ENCODE measurements at places on chromosomes 7 and 10. TPM values are rescaled to one million over a fixed set of nuclear protein-coding genes. Genes with fewer than 3 reads are reported as not detected.

Gene STK32C
- 10.7 TPM for total RNA-seq

Gene ZRANB1
- total RNA-seq = 8.2 TPM

Gene CCL24
- total RNA-seq = not detected

Gene CPN1
- 0.10 TPM for total RNA-seq

Gene CALHM3
- 0.16 TPM for total RNA-seq

Gene SORCS1
- total RNA-seq = 0.15 TPM

Gene PNLIPRP3
- total RNA-seq = not detected

Gene PPP1R9A
- total RNA-seq = not detected

DNA sequence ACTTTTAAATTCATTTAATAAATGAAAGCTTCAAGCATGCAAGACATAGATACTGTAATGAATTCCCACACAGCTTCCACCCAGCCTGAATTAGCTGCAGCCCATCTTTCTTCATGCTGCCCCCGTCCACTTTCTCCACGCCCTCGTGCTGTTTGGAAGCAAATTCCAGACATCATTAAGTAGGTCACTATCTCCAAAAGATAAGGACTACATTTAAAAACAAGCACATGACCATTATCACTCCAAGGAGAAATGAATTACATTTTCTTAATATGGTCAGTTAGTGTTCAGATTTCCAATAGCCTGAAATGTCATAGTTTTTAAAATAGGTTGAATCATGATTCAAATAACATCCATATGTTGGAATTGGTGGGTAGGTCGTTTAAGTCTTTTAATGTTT, 24.3 kb downstream of the LMTK2 start:
- peaks cover 26% of the 10 kb centered on the region for H3K4me1 ChIP-seq
- no peak overlapping the region for H3K27ac ChIP-seq
- H3K4me3 ChIP-seq = no peak overlapping the region
- no peaks in the 10 kb centered on the region for H3K36me3 ChIP-seq
- DNase-seq = no peak

DNA sequence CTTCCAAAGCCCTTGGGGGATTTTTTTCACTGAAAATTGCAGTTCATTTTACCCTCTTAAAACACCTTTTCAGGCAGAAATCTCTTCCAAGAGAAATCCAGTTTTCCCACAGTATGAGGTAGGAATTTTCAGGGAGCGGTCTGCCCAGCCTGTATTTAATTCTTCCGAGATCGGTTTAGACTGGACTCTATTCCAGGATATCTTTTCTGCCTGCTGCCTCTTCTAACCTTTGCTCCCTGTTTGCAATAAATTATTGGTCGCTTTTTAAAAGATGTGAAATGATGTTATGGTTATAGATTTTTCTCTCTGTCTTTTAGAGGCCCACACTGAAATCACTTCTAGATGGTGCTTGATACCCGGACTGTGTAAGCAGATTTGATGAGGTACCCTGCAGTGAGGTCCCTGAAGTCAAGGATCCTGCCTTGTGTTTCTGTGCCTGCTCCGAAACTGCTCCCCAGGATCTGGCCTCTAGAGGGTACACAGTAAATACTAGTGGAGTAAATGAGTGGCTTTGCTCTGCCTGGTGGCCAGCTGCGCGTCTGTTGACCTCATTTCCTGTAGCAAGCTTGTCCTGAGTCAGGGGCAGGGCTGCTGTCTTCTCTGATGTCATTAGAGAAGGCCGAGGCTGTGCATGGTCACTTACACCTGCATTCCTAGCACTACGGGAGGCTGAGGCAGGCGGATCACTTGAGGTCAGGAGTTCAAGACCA, 191.6 kb downstream of the FANK1 start:
- no peaks in the 10 kb centered on the region for H3K27me3 ChIP-seq
- no peak for DNase-seq
- no peaks in the 10 kb centered on the region for H3K4me1 ChIP-seq
- H3K4me3 ChIP-seq = no peak overlapping the region

GRCh38 chr7:139106959-139107358, 2.6 kb downstream of the ZC3HAV1 start:
- H3K4me3 ChIP-seq = peak overlapping the region; percentile 99
- DNase-seq = no peak
- H3K36me3 ChIP-seq = no peaks in the 10 kb centered on the region

GRCh38 chr10:119535837-119536507, 6.5 kb downstream of the RGS10 start:
- no peak for DNase-seq
- 0 out of 2 replicates have a peak overlapping the region, but pooled peaks have one; percentile 5 for H3K4me3 ChIP-seq
- H3K27me3 ChIP-seq = no peaks in the 10 kb centered on the region
- H3K4me1 ChIP-seq = peaks cover 30% of the 10 kb centered on the region

- DNase-seq = no peak
- H3K27ac ChIP-seq = no peak overlapping the region
- no peaks in the 10 kb centered on the region for H3K4me1 ChIP-seq
- H3K27me3 ChIP-seq = peaks cover 7% of the 10 kb centered on the region
- H3K36me3 ChIP-seq = no peaks in the 10 kb centered on the region
Observed at GRCh38 chr7:134701272-134701671, 54.6 kb downstream of the BPGM start.

- no peaks in the 10 kb centered on the region for H3K36me3 ChIP-seq
- no peak overlapping the region for H3K4me3 ChIP-seq
- H3K27ac ChIP-seq = no peak overlapping the region
- H3K27me3 ChIP-seq = no peaks in the 10 kb centered on the region
- no peaks in the 10 kb centered on the region for H3K4me1 ChIP-seq
Observed at GRCh38 chr7:152006336-152006735, 19.1 kb upstream of the GALNT11 start.

DNA sequence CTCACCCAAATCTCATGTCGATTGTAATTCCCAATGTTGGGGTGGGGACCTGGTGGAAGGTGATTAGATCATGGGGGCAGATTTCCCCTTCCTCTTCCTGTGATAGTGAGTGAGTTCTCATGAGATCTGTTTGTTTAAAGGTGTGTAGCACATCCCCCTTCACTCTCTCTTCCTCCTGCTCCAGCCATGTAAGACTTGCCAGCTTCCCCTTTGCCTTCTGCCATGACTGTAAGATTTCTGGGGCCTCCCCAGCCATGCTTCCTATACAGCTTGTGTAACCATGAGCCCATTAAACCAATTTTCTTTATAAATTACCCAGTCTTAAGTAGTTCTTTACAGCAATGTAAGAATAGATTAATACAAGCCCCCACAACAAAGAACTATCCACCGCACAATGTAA, 109.9 kb upstream of the JAZF1 start:
- peaks cover 4% of the 10 kb centered on the region for H3K27me3 ChIP-seq
- no peak for DNase-seq
- no peaks in the 10 kb centered on the region for H3K36me3 ChIP-seq
- H3K27ac ChIP-seq = no peak overlapping the region
- H3K4me3 ChIP-seq = no peak overlapping the region
- H3K4me1 ChIP-seq = no peaks in the 10 kb centered on the region

Data from GM12878 (cell line).